ENCODE measurements at places on chromosomes 5 and 9. TPM values are rescaled to one million over a fixed set of nuclear protein-coding genes. Genes with fewer than 3 reads are reported as not detected.

TAF11L12 gene
- not detected for total RNA-seq

SLC6A3 gene
- not detected for total RNA-seq

LTC4S gene
- total RNA-seq, result 0.83 TPM

ARSI gene
- total RNA-seq, result 8.5 TPM

GGTA1 gene
- total RNA-seq, result under 0.01 TPM

CDX1 gene
- 0.33 TPM for total RNA-seq

Data from fibroblast of lung (primary cell).